ENCODE measurements at places on chromosomes 4 and X.

GRCh38 chr4:110742143-110742542 is 119.3 kb upstream of the PITX2 start:
- no peak for DNase-seq

DNA sequence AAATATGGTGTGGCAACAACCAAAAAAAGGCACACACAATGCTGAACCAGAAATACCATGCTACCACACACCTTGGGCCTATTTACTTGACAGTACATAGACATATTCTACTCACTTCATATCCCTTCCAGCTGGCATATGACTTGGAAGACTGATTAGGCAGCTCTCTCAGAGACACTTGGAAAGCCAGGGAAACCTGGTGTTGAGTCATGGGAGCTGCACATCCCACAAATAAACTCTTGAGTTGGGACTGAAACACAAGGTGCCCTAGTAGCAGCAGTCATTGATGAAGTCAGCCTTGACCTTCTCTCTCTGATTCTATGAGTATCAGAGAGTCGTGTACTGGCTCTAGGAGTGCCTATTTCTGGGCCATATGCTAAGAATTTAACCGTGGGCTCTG is 776.6 kb upstream of the LCORL start:
- no peak for DNase-seq

- peak; percentile 66 for DNase-seq
Observed at GRCh38 chrX:103918050-103918449, 44.4 kb upstream of the TMSB15B start.

DNA sequence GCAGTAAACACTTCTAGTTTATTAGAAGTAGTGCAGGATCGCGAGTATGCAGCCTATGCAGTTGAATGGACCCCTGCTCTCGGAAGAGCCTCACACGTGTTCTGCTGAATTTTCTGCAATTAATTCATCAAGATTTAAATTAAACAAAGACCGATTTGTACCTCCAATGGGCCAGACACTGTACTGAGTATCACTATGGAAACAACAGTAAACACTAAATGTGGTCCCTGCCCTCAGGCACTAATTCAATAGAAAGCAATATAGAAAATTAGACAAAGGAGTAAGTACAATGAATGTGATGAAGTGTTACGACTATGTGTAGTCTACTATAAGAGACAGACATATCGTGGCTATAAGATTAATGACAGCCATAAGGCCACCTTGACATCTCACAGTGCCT is 740.3 kb upstream of the FRG1 start:
- no peak for DNase-seq

DNA sequence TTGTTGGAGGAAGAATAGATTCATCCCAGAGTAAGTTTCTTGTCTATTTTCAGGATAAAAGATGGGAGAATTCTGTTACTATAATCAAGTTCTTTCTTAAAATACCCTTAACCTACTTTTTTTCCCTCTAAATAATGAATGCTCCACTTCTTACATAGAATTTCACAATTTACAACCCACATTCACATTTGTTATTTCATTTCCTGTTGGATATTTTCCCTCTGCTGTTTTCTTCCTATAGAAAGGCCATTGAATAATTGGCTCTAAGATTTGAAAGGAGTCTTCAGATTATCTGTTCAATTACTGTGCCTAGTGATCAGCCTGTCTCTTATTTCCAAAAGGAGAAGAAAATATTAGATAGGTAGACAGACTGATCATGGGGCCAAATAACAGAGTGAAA is 79.7 kb downstream of the CPE start:
- DNase-seq: no peak

- no peak for DNase-seq
Observed at GRCh38 chrX:131923614-131924250, 99.4 kb upstream of the STK26 start.

GRCh38 chrX:39841604-39842003 is 256.2 kb downstream of the BCOR start:
- DNase-seq: no peak

- DNase-seq: no peak
Observed at GRCh38 chr4:48196758-48197504, 62.9 kb upstream of the TXK start.

DNA sequence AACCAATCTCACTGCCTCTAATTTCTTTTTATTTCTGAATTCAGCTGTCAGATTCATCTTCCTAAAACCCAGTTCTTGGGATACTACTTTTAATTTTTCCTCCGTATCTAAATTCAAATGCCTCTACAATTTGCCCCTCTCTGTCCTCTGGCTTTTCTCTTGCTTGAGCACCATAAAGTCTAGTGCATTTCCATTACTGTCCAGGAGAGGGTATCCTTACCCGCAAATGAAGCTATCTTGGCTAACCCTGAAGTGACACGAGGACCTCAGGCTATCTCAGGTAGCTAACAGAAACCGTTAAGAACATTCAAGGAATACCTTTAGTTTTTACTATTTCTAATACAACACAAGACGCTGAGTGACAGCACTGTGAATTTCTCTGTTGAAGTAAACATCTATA is 49.4 kb upstream of the PRR32 start:
- peak; percentile 12 for DNase-seq

- DNase-seq: peak; percentile 74
Observed at GRCh38 chr4:3827616-3828492, 61.7 kb downstream of the ADRA2C start.

DNA sequence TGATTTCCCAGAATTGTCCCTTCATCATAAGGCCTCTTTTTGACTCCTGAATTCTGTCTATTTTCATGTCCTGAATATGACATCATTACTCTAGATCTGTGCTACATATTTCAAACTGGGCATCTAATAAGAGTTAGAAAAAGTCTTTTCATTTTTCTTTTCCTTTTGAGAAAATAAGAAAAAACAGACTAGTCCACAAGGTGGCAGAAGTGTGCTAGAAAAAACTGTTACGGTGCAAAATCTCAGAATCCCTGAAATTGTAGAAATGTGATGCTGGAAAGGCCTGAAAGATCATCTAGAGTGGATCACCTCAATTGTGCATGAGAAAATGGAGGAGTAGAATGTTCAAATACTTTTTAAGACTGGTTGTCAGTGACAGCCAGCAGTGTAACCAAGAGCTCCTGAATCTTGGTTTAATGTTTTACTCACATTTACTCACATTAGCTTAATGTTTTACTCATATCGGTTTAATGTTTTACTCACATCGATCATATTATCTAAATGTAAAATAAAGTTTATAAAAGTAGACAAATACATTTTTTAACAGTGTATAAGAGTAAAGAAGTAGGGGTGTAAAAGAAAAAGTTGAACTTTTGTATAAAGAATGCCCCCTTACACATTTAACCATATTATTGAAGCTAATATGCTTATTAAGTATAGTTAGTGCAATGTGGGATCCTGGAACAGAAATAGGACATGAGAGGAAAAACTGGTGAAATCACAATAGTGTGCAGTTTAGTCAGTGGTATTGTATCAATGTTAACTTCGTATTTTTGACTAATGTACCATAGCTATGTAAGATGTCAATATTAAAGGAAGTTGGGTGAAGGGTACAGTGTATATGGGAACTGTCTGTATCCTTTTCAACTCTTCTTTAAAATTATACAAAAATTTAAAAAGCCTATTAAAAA is 15.2 kb downstream of the ASB11 start:
- DNase-seq: no peak

GRCh38 chr4:57182132-57182874 is 72.1 kb upstream of the IGFBP7 start:
- DNase-seq: peak; percentile 61

DNA sequence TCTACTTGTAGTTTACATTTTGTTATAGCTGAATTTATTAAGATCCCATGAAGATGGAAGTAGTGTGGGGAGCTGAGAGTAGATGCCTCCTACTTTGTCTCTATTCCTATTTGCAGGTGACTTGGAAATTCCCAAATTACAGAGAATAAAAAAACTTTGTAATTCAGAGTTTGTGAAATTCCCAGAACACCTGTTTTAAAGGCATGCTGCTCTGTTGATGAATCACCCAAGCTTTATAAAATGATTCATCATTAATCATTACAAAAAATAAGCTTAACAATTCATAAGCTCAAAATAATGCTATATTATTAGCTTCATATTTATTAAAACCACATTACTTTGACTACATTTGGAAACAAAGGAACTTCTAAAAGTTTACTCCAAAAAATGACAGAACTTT is 856.3 kb downstream of the RPA4 start:
- no peak for DNase-seq

DNA sequence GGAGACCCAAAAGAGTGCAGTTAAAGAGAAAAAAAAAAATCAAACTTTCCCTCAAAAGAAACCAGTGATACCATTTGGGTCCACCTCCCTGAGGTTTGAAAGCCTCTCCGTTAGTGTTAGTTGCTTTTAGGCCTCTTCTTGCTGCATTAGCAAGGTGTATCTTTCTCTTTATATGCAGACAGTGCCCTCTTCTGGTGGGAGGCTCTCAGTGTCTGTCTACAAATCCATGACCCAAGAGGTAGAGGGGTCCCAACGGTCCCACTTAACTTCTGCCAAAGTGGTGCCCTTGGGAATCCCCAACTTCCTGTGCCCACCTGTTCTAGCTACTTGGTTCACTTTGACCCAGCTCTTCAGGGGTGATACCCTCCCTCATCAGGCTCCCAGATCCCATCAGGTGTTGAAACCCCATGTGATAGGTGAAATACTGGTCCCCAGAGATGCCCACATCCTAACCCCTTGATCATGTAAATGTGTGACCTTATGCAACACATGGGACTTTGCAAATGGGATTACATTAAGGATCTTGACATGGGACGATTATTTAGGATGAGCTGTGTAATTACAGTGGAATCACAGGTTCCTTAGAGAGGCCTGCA is 63.7 kb upstream of the CD99 start:
- no peak for DNase-seq

DNA sequence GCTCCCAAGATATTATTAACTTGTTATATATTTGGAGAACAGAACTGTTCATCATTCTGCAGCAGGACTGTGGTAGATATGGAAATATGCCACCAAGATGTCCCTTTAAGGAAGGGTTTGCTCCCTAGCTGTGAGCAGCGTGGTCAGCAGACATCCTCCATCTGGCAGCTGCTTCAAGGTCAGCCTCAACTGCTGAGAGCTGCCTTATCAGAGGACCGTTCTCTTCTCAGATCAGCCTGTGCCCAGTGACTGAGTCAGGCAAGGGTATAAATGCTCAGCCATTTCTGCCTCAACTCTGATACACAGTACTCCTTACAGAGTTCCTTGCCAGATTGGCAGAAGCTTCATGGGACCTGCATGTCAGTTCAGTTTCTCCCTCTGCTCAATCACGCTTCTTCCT is 63.4 kb upstream of the MAGEB2 start:
- DNase-seq: no peak

Measured in right forelimb (tissue), 1 donor.